Stimulated activated CD8-positive, alpha-beta memory T cell treated with anti-CD3 and anti-CD28 coated beads, Interleukin-4, amount 100 ng/mL, for 4 hours (primary cell): ENCODE measurements at places on chromosomes 1 and 21.

DNA sequence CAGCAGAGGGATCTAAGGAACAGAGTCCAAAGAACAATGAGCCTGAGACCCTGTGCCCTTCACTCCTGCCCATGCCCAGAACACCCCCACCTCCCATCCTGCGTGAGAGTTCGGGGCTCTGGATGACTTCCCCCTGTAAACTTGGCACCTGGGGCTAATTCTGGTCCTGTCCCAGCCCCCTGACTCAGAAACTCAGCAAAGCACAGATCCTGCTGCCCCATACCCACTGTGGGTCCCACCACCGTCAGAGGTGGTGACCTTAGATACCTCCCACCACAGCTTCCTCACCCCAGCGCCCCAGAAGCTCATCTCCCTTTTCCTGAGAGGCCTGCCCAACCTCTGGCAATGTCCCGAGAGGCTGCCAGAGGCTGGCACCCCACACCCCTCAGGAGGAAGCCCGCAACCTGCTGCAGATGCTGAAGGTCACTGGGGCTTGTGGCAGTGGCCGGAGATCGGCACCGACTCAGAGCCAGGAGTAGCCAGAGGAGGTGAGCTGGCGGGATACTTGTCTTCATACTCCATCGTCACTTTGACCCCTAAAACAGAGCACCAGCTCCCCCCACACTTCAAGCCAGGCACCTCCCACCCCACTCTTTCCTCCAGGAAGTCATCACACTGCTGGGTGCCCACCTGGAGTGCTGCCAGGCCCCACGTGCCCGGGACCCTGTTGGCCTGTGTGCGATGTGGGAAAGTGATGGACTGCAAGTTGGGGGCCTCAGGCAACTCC, 111.6 kb upstream of the IFFO2 start:
- no peak for DNase-seq

DNA sequence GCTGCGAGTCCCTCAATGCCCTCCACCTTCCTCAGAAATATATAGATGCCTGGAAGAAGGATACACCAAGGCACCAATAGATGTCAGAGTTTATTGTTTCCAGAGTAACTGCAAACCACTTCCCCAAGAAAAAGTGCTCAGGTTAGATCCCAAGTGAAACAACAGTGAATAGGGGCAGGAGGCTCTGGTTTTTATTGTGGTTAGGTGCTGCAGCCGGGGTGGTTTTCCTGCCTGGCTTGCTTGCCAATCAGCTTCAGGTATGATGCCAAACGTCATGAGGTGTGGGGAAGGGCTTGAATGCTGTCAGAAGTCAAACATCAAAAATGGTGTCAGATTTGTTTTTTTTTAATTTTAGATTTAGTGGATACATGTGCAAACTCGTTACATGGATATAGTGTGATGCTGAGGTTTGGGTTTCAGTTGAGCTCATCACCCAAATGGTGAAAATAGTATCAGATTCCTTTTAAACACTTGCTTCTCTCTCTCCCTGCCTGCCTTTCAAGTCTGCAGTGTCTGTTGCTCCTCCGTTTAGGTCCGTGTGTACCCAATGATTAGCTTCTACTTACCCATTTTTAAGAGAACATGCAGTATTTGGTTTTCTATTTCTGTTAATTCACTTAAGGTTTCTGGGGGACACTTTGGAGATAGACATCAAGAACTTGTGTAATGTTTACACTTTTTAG, 1317.0 kb downstream of the MRPL39 start:
- DNase-seq = no peak

DNA sequence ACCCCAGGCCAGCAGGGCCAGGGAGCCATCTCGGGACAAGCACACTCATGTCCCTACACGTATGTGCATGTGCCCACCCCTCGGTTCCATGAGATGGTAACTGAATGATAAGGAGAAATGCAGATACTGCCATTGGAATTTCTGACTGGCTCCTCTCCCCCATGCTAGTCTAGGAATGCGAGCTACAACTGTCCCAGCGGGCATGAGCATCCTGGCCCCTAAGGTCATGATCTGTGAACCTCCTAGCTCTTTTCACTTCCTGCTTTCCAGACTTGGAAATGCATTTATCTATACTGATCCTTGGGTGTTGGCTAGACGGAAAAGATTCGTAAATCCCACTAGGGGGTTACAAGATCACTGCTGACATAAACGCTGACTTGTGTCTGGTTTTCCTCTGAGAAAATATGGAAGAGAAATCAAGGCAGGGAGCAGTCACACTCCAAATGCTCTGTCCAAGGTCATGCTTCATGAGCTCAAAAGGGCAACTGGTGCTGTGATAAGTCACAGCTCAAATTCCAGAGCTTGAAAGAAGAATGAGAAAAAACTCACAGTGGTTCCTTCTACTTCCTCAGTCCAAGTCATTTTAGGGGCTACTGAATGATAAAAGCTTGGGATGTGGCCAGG, 49.8 kb downstream of the SLC45A1 start:
- DNase-seq = no peak

GRCh38 chr1:12157366-12158231, 9.2 kb upstream of the TNFRSF1B start:
- no peak for DNase-seq

DNA sequence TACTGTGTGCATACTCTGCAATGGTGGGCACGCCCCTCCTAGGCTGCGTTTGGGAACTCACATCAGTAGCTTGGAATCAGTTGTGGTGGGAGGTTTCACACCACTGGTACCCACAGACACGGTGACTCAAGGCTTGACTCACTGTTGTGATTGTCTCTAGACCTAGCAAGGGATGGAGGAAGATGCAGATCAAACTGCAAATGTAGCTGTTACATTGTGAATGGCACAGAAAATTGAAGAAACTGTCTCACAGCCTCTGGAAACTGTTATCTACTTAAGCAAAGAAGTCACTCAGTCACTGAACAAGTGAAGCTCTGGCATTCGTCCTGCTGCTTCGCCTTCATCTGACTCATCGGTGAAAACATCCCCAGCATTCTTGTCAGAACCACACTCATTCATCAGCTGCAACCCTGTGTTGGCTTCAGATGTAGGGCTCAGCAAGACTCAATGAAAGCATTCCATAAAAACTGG, 59.5 kb downstream of the POFUT2 start:
- DNase-seq = peak; percentile 71
